Chondrocyte (in vitro differentiated cells): ENCODE measurements at places on chromosomes 3 and 15. TPM values are rescaled to one million over a fixed set of nuclear protein-coding genes. Genes with fewer than 3 reads are reported as not detected.

GRCh38 chr3:30932513-30933098 is 38.1 kb upstream of the GADL1 start:
- no peak for DNase-seq

- DNase-seq = no peak
These were observed 778.5 kb downstream of the NTRK3 start for GRCh38 chr15:87477737-87478686.

DNA sequence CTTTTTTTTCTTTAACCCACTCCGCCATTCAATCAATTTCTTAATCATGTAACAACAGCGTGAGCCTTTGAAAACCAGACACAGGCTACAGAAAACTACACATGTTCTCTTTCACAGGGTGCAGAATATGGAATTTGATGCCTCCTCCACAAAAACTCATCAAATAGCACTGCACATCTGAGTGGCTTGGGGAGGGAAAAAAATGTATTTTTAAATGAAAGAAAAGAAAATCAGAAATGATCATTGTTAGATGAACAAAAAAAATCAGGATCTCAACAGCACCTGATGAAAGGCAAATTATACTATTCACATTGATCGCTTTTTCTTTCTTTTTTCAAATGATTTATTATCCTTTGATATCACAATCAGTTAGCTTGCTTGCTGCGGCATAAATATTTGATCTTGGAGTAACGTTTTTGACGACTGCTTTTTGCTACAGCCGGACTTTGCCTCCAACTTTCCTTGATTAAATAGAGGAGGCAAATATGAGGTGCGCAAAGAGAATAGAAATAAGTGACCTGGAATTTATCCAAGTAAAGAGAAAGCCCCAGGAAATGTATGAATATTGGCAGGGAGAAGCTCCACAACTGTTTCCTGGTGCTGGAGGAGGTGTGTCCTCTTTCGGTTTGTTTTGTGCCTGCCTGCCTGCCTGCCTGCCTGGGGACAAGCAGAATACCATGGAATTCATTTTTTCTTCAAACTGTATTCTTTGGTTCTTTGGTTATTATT is 63.1 kb downstream of the EDEM1 start:
- no peak for DNase-seq

DNA sequence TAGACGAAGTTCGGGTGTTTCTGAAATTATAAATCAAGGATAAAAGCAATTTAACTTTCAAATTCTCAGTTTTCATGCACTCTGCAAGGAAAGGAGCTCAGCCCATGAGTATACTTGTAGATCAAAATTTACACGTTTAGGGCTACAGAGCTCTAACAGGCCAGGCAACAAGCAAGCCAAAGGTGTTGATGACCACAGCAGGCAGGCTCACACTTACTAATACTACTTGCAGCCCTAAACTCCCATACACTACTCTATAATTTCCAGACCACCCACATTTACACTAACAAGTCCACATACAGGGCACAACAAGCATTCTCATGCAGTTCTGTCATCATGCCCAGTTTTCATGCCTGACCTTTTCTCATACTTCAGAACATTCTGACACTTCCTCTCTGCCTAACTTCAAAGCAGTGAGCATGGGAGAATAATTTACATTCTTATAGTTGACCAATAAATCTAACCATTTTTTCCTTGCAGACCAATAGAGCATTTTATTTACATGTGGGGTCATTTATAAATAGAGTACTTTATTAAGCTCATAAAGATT is 124.7 kb upstream of the FRMD4B start:
- DNase-seq = no peak

DNA sequence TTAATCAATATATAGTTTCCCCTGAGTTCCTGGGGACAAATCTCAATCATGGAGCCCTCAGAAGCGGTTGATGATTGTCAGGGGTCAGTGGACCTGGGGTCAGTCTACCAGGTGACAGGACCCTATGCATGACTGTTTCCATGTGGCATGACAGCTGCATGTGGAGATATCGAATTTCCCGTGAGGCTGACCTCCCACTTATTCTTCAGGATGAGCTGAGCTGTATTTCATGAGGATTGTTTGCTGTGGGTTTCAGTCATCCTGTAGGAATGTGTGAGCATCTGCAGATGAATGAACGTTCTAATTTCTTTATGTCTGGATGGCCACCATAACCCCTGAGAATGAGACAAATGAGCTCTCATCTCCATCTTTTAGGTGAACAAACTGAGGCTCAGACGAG is 93.0 kb upstream of the HES1 start:
- DNase-seq = no peak

GRCh38 chr3:125128861-125129501 is 73.2 kb upstream of the HEG1 start:
- DNase-seq = no peak

- no peak for DNase-seq
These were observed 583.2 kb downstream of the EPHA3 start for GRCh38 chr3:89690646-89691045.

Gene NEO1
- 40.9 to 50.0 TPM (median 42.1 TPM) in 3 replicates for total RNA-seq

- no peak for DNase-seq
These were observed 387.4 kb downstream of the RBMS3 start for GRCh38 chr3:29668233-29668632.

- DNase-seq = no peak
These were observed 88.7 kb upstream of the C15orf39 start for GRCh38 chr15:75112848-75113492.
